CD8-positive, alpha-beta memory T cell (primary cell): ENCODE measurements at places on chromosomes 13 and 19. TPM values are rescaled to one million over a fixed set of nuclear protein-coding genes. Genes with fewer than 3 reads are reported as not detected.
A peak's percentile ranks its signal among the peaks of the same experiment; 100 is the strongest.

DNA sequence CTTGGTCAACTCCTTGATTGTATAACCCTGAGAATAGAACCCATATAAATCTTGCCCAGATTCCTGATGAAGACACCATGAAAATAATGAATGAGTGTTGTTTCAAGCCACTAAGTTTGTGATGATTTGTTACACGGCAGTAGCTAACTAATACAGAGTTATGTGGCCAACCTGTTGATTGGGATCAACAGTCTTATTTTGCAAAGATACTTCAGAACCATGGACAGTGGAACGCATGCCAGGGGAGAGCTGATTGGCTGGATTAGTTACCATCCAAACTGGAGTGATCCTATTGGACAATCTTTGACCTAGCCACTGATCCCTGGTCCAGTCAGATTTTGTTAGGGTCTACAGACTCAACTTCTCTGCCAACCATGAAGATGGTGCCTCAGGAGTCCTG lies 26.6 kb downstream of the CD70 start:
- no peak overlapping the region for H3K4me3 ChIP-seq
- no peak for DNase-seq
- H3K27me3 ChIP-seq, result no peaks in the 10 kb centered on the region
- no peaks in the 10 kb centered on the region for H3K4me1 ChIP-seq

- H3K36me3 ChIP-seq, result no peaks in the 10 kb centered on the region
- no peak for DNase-seq
- no peaks in the 10 kb centered on the region for H3K27me3 ChIP-seq
- H3K27ac ChIP-seq, result no peak overlapping the region
- H3K4me1 ChIP-seq, result peaks cover 4% of the 10 kb centered on the region
- H3K4me3 ChIP-seq, result no peak overlapping the region
Measured at GRCh38 chr13:30334663-30335386, 27.5 kb upstream of the KATNAL1 start.

Gene ZNF480
- total RNA-seq, result 5.6 TPM

- H3K27ac ChIP-seq, result peak overlapping the region; percentile 29
- no peak overlapping the region for H3K4me3 ChIP-seq
- H3K4me1 ChIP-seq, result peaks cover 21% of the 10 kb centered on the region
- DNase-seq, result peak; percentile 41
- no peaks in the 10 kb centered on the region for H3K27me3 ChIP-seq
- no peaks in the 10 kb centered on the region for H3K36me3 ChIP-seq
Measured at GRCh38 chr19:3788996-3789778, 3.0 kb upstream of the MATK start.

GRCh38 chr13:23715092-23715761 lies 145.0 kb downstream of the TNFRSF19 start:
- H3K4me1 ChIP-seq, result no peaks in the 10 kb centered on the region
- no peak overlapping the region for H3K4me3 ChIP-seq
- H3K27me3 ChIP-seq, result no peaks in the 10 kb centered on the region
- no peaks in the 10 kb centered on the region for H3K36me3 ChIP-seq
- H3K27ac ChIP-seq, result no peak overlapping the region
- no peak for DNase-seq

DNA sequence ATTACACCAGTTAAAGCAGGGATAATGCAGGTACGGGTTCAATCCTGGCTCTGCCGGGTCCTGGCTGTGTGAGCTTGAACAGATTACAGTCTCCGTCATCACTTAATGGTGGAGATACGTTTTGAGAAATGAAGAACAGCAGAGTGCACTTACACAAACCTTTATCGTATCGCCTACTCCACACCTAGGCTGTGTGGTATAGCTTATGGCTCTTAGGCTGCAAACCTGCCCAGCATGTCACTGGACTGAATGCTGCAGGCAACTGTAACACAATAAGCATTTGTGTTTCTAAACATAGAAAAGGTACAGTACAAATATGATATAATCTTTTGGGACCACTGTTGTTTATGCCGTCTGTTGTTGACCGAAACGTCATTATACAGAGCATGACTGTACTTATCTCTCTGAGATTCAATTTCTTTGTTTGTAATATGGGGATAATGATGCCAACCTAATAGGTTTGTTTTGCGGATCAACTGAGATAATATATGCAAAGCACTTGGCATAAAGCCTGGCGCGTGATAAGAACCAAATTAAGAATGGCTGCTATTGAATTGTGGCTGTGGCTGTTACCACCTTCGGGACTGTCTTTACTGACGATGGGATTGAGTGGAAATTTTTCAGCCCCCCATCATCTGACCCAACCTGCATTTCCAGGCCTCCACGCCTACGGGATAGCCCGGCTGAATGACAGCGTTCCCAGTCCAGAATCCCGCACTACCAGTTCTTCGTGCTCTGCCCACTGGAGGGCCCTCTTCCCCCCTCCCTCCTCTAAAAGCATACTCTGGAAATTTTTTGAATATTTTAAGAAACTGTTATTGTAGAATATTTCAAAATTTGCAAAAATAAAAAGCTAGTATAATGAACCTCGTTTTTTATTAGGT lies 11.2 kb downstream of the KRTDAP start:
- H3K36me3 ChIP-seq, result no peaks in the 10 kb centered on the region
- no peak overlapping the region for H3K27ac ChIP-seq
- no peaks in the 10 kb centered on the region for H3K4me1 ChIP-seq
- DNase-seq, result no peak
- no peak overlapping the region for H3K4me3 ChIP-seq
- no peaks in the 10 kb centered on the region for H3K27me3 ChIP-seq
